ENCODE measurements at places on chromosomes 1 and 21.

GRCh38 chr1:17201201-17202021, 3.5 kb upstream of the PADI1 start:
- no peak for DNase-seq

GRCh38 chr1:1058921-1059493, 15.1 kb downstream of the RNF223 start:
- no peak for DNase-seq

DNA sequence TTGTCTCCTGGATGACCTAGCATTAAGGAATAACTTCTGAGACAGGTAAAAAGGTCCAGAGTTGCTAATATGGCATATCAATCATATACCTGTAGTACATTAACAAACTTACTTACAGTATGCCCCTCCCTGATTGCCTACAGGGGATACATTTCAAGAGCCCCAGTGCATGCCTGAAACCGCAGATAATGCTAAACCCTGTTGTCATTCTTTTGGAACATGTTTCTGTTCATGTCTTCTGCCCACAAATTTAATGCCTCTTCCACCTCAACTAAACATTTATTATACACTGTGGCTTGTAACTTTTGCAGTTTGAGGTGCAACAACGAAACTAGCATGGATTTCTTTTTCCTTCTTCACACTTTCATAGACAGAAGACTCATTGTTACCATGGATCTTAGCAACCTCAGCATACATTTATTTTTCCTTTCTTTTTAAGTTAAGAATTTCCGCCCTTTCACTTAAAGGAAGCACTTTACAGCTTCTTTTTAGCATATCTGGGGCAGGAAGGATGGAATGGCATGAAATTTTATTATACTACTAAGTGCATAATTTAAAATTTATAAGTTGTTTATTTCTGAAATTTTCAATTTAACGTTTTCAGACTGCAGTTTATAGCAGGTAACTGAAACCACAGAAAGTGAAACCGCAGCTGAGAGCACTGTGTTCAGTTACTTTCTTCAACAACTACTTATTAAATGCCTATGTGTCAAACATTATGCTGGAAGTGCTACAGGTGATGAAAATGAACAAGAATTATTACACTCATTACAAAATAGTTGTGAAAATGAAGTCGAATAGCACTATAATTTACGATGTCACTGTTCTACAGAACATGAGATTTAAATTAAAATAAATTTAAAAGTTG, 25.3 kb downstream of the F13B start:
- DNase-seq = no peak

- DNase-seq = no peak
Measured at GRCh38 chr1:212260557-212261355, 24.5 kb upstream of the PPP2R5A start.

- DNase-seq = no peak
Measured at GRCh38 chr1:167248707-167249642, 28.3 kb downstream of the POU2F1 start.
